ENCODE measurements at places on chromosomes 2 and 18. TPM values are rescaled to one million over a fixed set of nuclear protein-coding genes. Genes with fewer than 3 reads are reported as not detected.

- H3K36me3 ChIP-seq: peaks cover 4% of the 10 kb centered on the region
- H3K4me3 ChIP-seq: no peak overlapping the region
- H3K27me3 ChIP-seq: no peaks in the 10 kb centered on the region
- no peak for DNase-seq
These were observed 118.9 kb upstream of the FOSL2 start for GRCh38 chr2:28273751-28274150.

DNA sequence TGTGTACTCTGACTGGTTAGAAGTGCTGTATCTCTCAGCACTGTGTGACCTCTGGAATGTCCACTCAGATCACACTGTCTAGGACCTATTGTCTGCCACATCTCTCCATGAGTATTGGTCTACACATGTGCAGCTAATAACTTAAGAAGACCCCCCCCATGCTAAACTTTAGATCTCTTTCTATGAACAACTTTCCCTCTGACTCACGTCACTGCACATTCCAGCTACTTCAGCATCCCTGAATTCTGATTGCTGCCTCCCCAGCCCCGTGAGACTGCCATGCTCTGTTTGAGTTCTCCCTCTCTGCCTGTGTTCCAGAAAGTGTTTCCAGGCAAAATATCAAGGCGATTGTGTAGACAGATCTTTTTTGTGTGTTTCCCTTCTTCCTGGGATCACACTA lies 41.8 kb downstream of the RAPGEF4 start:
- H3K4me1 ChIP-seq: no peaks in the 10 kb centered on the region
- no peak overlapping the region for H3K27ac ChIP-seq
- no peaks in the 10 kb centered on the region for H3K36me3 ChIP-seq
- no peaks in the 10 kb centered on the region for H3K27me3 ChIP-seq
- no peak overlapping the region for H3K4me3 ChIP-seq

DNA sequence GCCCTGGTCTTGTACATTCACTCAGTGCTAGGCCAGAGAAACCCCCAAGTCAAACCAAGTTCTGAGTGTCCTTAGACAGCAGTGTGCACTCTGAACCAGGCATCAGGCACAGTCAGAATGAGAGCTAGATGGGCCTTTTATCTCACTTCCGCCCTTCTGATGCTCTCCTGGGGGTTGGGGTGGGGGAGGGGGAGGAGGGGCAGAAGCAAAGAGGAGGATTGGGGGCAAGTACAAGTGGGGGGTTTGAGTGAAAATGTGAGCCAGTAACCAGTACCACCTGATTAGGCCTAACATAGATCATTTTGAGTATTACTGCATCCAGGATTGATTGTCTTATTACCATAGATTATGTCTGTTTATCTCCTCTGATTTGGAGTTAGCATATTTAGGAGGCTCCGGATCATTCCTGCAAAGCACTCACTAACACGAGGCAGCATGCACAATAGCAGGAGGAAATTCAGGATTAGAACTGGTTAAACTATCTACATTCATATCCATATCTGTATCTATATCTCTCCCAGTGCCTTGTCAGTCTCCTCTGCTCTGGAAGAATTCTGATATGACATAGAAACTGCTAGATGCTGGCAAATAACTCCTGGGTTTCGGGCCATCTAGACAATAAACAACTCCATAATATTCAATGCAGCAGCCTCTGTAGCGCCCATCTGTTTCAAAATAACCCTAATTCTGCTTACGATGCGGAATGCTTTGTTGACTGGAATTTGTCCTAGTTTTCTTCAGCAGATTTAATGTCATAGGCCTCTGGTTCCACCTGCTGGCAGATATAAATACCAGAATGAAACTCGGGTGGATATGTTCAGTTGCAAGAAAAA lies 149.1 kb downstream of the RHBDD1 start:
- H3K27ac ChIP-seq: peak overlapping the region; percentile 64
- H3K27me3 ChIP-seq: no peaks in the 10 kb centered on the region
- no peaks in the 10 kb centered on the region for H3K36me3 ChIP-seq
- no peaks in the 10 kb centered on the region for H3K4me1 ChIP-seq
- peak; percentile 74 for DNase-seq
- no peak overlapping the region for H3K4me3 ChIP-seq

DNA sequence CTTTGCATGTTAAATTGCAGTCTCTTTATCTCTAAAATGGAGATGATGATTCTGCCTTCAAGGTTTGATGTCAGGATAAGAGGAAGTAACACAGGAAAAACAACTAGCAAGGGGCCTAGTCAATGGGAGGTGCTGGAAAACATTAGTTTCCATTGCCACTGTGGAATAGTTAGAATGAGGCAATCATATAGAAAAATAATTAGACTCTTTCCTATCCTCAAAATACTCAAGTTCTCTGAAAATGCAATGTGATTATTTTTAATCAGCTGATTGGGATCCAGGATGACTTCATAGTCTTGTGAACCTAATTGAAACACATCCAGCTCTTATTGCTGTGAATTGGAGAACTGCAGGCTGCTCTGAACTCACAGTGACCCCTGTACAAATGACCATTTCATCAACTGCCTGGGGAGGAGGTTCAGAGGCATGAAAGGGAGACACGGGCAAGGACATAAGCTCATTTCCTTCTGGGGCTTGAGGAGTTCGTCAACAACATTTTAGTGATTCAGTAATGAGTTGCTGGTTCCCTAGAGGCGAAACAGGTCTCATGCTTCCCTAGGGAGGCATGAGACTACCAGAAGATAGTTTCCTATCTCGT lies 422.5 kb downstream of the LPIN1 start:
- no peak for DNase-seq
- no peak overlapping the region for H3K4me3 ChIP-seq
- H3K36me3 ChIP-seq: no peaks in the 10 kb centered on the region
- peaks cover 30% of the 10 kb centered on the region for H3K4me1 ChIP-seq
- H3K27me3 ChIP-seq: no peaks in the 10 kb centered on the region
- H3K27ac ChIP-seq: peak overlapping the region; percentile 89

- H3K27ac ChIP-seq: peak overlapping the region; percentile 81
- H3K27me3 ChIP-seq: peaks cover 2% of the 10 kb centered on the region
- peaks cover 34% of the 10 kb centered on the region for H3K4me1 ChIP-seq
These were observed 14.5 kb downstream of the PTPRN start for GRCh38 chr2:219294356-219295351.

Gene SERPINB3
- not detected for total RNA-seq

Gene C18orf54
- total RNA-seq: 9.3 TPM

Gene SEMA4F
- 17.2 TPM for total RNA-seq
